ENCODE measurements at places on chromosomes 16 and 17. TPM values are rescaled to one million over a fixed set of nuclear protein-coding genes. Genes with fewer than 3 reads are reported as not detected.

Gene CX3CL1
- total RNA-seq, result not detected

DNA sequence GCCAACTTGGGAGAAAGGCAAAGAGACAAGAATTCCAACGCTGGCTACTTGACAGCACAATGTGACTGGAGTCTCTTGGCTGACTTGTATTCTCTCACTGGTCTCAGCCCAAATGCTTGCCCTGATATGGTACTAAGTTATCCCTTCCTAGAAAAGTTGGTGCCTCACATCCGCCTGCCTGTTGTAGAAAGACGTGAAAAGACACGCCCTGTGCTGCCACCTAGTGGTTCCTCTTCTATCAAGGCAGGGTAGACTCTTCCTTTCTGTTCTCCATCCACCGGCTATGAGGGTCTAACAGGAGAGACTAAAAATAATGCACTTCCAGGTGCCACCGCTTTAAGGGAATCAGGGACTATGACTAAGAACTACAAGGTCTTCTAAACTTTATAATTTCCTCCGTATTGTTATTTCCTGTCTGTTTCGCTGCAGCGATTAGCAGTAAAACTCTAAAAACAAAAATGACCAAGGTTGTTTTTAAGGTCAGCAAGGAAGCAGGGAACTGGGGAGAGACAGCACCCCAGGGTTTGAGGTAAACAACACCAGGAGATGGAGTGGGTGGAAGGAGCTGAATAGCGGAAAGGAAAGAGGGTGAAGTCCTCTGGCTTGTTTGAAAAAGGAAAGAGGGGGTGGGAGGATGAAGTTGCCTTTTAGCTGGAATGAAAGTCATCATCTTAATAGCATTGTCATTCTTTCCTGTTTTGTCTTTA lies 109.5 kb downstream of the YPEL2 start:
- DNase-seq, result peak; percentile 81

- no peak for DNase-seq
Measured at GRCh38 chr16:84610376-84610775, 7.5 kb downstream of the COTL1 start.

Gene INPP5K
- 23.9 TPM for total RNA-seq

Gene C17orf75
- 37.6 TPM for total RNA-seq

GRCh38 chr17:11701911-11702310 lies 103.6 kb downstream of the DNAH9 start:
- no peak for DNase-seq

DNA sequence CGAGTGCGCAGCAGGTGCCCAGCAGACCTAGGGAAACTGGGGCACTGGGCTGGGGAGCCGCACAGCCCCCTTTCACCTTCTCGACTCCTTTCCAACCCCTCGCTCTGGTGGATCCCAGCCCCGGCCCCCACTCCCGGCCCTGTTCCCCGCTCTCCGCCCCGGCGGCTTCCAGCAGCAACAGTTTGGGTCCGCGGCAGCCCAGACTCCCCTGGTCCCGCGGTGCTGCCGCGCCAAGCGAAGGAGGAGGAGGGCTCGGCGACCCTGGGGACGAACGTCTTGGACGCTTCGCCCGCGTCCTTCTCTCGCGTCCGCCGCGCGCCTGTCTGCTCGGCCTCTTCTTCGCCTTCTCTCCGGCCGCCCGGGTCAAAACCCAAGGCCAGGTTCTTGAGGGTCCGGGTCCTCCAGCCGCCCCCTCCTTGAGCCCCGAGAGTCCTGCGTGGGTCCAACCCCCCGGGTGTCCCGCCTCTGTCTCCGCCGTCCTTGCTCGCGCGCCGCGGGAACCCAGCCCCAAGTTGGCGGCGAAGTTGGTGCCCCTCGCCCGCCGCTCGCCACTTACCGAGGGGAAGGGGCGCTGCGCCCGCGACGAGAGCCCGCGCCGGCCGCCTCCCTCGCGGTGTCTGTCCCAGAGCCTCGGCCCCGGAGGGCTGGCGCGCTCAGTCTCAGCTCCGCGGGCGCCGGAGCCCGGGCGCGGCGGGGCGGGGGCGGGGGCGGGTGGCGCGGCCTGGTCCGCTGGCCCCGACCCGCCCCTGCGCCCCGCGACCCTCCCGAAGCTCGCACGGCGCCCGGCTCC lies 1.4 kb upstream of the GRIN2C start:
- DNase-seq, result no peak

Gene TEN1
- 10.7 TPM for total RNA-seq
